ENCODE measurements at places on chromosomes 6 and 20.

DNA sequence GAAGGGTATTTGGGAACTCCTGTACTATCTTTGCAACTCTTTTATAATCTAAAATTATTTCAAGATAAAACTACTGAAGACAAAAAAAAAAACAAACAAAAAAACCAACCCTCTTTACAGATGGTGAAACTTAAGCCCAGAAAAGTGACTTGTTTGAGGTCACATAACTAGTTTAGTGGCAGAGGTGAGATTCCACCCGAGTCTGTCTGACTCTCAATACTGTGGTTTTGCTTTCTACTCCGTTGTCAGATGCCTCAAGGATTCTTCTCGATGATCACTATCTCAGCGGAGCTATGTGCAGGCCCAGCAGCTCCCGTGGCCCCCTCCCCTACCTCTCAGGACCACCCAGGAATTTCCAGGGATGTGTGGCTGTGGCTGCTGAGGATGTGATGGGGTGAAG is 36.1 kb upstream of the KCNB1 start:
- DNase-seq: no peak

- no peak for DNase-seq
Observed at GRCh38 chr6:80304014-80304413, 197.5 kb downstream of the BCKDHB start.

- DNase-seq: no peak
Observed at GRCh38 chr6:140661691-140662090, 1287.2 kb upstream of the CITED2 start.

GRCh38 chr6:149918151-149918905 is 4.6 kb downstream of the RAET1G start:
- no peak for DNase-seq

GRCh38 chr6:113359155-113360140 is 497.7 kb upstream of the MARCKS start:
- no peak for DNase-seq

DNA sequence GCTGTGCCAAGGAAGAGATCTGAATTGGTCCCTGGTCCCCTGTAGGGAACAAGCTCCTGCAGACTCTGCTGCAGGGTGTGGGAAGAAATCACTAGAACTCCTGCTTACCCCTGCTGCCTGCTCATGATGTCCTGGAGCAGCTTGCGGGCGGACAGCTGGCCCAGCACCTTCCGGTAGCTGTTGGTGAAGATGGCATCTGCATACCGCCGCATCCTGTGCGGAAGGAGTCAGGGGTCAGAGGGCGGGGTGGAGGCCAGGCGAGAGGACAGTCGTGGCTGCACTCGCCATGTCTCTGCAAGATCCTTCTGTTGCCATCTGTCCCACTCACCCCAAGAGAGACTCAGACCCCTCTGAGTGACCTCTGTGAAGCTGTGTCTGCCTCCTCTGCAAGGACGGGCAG is 5.3 kb downstream of the GHRH start:
- DNase-seq: no peak

DNA sequence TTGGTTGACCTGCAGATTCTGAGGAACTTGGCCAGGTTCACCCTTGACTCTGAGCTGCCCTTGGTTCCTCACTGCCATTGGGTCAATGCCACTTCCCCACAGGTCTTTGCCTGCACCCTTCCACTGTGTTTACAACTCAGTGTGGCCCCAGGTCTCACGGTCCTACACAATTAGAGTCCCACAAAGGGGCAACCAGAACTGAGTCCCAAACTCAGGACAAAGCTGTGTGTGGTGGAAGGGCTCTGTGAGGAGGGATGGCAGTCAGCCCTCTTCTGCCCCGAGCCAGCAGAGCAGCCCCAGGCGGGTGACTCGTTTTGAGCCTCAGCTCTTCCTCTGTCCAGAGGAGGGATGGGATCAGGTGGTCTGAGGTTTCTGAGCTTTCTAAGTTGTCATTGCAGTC is 69.5 kb downstream of the NPEPL1 start:
- DNase-seq: no peak

DNA sequence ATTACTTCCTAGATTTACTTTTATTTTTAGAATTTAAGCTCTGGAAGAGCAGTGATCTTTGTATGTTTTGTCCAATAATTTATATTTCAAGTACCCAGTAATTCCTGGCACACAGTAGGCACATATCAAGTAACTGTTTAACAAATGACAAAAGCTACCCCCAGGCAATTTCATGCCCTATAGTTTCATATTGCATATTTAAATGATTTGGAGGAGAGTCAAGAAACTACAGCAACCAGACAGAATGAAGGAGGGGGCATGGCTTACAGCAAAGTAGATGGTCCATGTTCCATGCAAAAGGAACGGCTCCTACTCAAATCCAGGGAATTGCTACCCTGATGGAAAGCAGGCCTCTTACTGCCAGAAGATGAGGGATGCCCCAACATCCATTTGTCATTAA is 113.5 kb downstream of the ARHGAP18 start:
- no peak for DNase-seq

Data from T-helper 1 cell (primary cell).